ENCODE measurements at places on chromosomes 5 and 9. TPM values are rescaled to one million over a fixed set of nuclear protein-coding genes. Genes with fewer than 3 reads are reported as not detected.

C9orf50 gene
- total RNA-seq: not detected

OBP2B gene
- not detected for total RNA-seq

FAM114A2 gene
- total RNA-seq: 21.7 TPM

GHR gene
- not detected for total RNA-seq

AGXT2 gene
- total RNA-seq: not detected

GADD45G gene
- total RNA-seq: 5.9 TPM

CDH18 gene
- total RNA-seq: not detected

ANKRD31 gene
- total RNA-seq: 0.56 TPM

PLCXD3 gene
- not detected for total RNA-seq

CDX1 gene
- total RNA-seq: not detected

PCYOX1L gene
- total RNA-seq: 8.8 TPM

SHOC1 gene
- total RNA-seq: not detected

SLC46A2 gene
- not detected for total RNA-seq

PCA3 gene
- not detected for total RNA-seq

IRX1 gene
- total RNA-seq: not detected

FBP2 gene
- total RNA-seq: not detected

AMBP gene
- 1.5 TPM for total RNA-seq

LCN9 gene
- not detected for total RNA-seq

GARIN3 gene
- 0.22 TPM for total RNA-seq

TRPM3 gene
- not detected for total RNA-seq

SPAG8 gene
- 0.48 TPM for total RNA-seq

TAF11L5 gene
- not detected for total RNA-seq

PAEP gene
- not detected for total RNA-seq

EPB41L4B gene
- 0.24 TPM for total RNA-seq

PRDM9 gene
- total RNA-seq: not detected

TLR4 gene
- not detected for total RNA-seq

POLR1E gene
- total RNA-seq: 85.2 TPM

CATSPER3 gene
- 0.63 TPM for total RNA-seq

CDKN2A gene
- total RNA-seq: 2.7 TPM

PCDHA8 gene
- total RNA-seq: not detected

Data from activated T-cell treated with anti-CD3 and anti-CD28 coated beads, Interleukin-2, amount 50 U/mL, for 4 hours (primary cell).